Activated CD4-positive, alpha-beta T cell treated with anti-CD3 and anti-CD28 coated beads, Interleukin-2, amount 50 U/mL, for 4 hours (primary cell): ENCODE measurements at places on chromosomes 16 and 17.

DNA sequence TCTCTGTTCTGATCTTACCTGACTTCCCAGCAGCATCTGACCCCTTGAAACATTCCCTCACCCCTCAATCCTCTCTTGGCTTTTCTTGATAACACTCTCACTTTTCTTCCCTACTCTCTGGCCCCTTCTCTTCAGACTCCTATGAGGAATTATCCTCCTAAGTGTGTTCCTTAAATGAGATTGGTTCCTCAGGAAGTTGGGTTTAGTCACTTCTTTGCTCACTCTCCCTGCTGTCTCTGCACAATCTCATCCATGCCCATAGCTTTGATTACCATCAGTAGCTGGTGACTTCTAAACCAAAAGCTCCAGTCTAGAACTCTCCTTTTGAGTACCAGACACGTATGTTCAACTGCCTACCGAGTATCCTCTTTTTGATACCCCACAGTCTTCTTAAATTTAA lies 13.0 kb downstream of the MED24 start:
- no peak for DNase-seq

DNA sequence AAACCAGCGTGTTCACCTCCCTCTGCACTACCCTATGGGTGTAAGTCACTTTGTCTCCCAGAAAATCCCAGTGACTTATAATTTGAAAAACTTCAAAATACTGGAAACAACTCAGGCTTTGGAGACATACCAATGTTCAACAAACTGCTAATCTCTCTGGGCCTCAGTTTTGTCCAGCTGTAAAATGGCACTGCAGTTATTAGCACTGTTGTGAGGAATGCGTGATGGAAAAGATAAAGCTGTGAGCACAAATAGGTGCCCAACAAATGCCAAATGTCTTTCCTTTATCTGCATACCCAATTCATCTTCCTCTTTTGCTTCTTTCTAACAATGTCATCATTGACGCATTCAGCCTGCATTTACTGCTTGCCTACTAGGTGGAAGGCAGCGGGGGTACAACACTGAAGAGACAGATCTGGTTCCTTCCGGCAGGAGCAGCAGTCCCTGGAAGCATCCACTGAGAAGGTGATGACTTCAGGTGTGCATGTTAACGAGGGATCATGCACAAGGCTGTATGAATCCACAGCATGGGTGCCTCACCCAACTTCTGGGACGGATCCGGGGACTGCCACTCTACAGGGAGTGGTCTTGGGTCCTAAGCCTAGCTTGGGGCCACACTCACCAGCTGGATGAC lies 63.4 kb downstream of the CYTH1 start:
- no peak for DNase-seq

GRCh38 chr17:42548070-42548837 lies 4.5 kb upstream of the HSD17B1 start:
- DNase-seq, result peak; percentile 79

DNA sequence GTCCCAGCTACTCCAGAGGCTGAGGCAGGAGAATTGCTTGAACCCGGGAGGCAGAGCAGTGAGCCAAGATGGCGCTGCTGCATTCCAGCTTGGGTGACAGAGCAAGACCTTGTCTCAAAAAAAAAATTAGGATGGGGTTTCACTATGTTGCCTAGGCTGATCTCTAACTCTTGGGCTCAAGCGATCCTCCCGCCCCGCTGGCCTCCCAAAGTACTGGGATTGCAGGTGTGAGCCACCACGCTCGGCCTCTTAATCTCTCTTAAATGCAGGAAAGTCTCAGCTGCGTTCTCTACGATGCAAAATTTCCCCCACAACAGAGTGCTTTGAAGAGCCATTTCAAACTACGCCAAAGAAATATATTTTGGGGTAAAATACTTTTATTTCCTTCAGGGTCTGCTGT lies 5.9 kb upstream of the WDR59 start:
- DNase-seq, result no peak

DNA sequence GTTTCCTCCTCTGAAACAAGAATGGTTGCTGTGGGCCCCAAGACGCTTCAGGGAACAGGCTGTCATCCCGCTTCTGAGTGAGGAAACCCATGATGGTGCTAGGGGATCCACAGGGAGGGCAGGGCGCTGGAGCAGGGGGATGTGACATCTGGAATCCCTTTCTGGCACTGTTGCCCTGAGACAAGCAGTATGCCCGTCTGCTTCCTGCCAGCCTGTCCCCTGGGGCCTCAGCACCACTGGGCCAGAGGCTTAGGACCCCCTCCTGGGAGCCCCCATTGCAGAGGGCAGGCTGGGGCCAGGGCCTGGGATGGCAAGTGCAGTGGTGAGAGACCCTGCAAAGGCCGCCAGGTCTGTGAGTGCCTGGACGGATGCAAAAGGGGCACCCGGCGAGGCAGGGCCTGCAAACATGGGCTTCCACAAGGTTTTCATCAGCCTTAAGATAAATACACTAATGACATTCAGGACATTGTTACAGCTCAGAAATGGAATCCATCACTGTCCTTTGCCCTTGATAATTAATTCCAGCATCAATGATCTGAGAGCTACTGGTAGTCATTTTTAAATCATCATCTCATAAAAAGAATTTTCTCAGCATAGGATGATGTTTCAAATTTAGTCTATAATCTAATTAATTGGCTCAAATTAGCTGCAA lies 51.6 kb downstream of the PRMT7 start:
- no peak for DNase-seq

GRCh38 chr16:19410435-19411171 lies 7.1 kb upstream of the TMC5 start:
- DNase-seq, result no peak

DNA sequence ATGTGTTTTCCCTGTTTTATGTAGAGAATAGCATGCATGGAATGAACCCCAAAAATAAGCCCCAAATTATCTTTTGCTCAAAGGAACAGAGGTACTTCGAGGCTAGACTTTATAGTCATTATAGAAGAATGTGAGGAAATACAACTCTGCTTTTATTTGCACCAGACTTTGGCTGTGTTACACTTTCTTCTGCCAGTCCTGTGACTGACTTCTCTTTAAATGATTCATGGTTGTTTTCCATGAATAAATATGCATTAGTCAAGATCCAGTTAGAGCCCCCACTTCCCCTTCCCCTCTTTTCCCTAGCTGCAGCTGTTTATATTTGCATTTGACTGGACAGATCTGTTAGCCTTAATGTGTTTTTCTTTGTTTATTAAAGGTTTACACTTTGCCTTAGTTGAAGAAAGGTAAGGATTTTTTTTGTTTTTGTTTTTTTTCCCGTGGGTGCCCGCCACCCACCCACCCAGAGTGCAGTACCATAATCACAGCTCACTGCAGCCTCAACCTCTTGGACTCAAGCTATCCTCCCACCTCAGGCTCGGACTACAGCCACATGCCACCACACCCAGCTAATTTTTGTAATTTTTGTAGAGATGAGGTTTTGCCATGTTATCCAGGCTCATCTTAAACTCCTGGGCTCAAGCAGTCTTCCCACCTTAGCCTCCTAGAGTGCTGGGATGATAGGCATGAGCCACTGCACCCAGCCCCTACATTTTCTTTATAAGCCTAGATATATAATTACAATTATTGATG lies 152.6 kb downstream of the CYB561 start:
- DNase-seq, result no peak

DNA sequence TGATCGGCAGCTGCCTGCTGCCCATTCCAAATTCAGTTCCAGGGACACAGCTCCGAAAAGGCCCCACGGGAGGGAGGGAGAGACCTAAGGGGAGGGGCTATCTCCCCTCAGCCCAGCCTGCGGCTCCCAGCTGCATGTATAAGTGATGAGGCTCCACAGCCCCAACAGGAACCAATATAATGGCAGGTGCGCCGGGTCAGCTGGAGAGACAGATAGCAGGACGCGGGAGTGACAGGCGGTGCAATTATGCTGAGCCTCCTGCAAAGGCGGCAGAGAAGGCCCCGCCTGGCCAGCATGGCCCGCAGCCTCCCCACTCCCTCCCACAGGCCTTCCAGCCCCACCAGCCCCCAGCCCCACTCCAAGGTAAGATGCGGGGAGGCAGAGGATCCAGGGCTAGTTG lies 8.1 kb upstream of the C1QL1 start:
- no peak for DNase-seq

DNA sequence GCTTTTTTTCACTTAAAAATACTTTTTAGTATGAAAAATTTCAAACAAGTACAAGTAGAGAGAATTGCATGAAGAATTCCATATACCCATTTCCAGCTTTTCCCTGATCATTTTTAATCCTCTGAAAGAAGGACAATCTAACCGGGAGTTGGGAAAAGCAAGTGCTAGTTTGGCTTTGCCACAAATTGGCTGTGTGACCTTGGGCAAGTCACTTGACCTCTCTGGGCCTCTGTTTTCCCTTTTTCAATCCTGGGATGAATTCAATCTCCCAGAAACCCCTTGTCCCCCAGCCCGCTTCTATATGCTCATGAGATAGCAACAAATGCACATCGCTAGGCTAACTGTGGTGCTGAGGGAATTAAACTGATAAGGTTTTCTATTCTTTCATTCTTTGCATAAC lies 49.4 kb downstream of the ASIC2 start:
- no peak for DNase-seq

- no peak for DNase-seq
These were observed 17.8 kb downstream of the LRRC75A start for GRCh38 chr17:16474012-16474725.
